Posterior vena cava (tissue), 2 donors: ENCODE measurements at places on chromosomes 16 and 17.

GRCh38 chr16:58096249-58096648 lies 32.9 kb downstream of the CFAP20 start:
- DNase-seq: peak; percentile 43

- no peak for DNase-seq
Observed at GRCh38 chr17:47980541-47980940, 9.6 kb downstream of the CDK5RAP3 start.

GRCh38 chr16:79850348-79850747 lies 249.8 kb upstream of the MAF start:
- no peak for DNase-seq

DNA sequence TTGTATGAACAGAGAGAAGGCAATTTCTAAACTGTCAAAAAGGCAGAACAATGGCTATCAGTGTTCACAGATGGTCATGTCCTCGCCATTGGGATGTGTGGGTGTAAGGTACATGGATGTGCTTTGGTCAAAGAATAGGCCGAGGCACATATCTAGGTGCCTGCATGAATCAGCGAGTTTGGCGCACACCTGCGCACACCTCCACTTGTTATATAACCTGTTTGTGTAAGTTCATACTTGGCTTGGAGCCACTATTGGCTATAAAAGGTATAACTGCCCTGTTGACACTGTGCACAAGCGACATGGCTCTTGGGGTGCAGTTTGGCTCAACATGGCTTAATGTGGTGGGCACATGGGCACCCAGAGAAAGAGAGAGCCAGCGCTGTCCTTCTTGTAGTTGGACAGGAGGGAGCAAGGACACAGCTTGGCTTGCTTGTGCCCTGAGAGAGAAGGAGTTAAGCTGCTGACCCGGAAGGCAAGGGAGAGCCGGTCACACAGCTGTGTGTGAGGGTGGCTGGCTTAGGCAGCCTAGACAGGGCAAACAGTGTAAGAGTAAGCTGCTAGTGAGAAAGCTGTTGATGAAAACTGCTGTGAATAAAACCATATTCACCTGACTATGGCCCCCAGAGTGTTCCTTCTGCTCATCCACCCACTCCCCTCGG lies 499.1 kb downstream of the KCNJ2 start:
- no peak for DNase-seq

- DNase-seq: peak; percentile 5
Observed at GRCh38 chr17:77807746-77808441, 150.6 kb upstream of the TNRC6C start.

DNA sequence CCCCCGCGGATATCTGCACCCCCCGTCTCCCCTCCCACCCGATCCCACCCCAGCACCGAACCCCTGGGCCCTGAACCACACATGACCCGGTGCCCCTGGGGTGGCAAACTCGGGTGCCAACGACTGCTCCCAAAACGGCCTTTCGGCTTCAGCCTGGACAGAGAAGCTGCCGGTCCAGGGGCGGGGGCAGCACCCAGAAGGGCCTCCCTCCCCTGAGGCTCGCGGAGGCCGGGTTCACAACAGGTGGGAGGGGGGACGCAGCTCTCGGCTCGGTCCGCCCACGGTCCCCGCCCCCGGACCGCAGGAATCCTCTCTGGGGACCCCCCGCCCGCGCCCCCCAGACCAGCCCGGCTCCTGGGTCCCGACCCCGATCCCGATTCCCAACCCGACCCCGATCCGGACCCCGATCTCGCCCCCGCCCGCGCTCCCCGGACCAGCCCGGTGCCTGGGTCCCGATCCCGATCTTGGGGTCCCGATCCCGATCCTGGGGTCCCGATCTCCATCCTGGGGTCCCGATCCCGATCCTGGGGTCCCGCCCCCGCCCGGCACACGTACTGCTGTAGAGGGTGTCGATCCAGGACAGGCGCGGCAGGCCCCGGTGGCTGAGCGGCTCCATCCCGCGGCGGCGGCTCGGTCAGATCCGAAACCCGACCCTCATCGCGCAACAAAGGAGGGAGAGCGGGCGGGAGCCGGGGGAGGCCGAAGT lies 516 bp downstream of the ABR start:
- DNase-seq: peak; percentile 83

DNA sequence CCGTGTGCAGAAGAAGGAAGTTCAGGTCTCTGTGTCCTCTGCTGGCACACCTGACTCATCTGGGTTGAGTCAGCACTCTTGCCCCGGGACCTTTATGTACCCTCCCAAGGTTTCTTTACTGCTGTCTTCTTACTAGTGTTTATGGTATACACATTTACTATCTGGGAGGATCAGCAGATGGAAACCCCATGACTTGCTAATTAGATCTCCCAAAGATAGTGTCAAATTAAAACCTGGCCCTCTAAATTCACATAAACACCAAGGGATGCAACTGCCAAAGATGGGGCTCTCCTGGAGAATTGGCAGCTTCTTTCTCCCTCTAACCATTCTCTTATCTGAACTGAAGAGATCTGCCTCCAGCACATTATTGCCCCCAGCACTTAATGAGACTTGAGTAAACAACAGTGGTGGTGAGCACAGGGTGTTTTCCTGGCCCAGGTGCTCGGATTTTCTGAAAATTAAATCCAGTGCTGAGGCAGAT lies 718.1 kb upstream of the SOX9 start:
- DNase-seq: no peak

- DNase-seq: no peak
Observed at GRCh38 chr17:75367312-75367711, 38.2 kb downstream of the GRB2 start.

- DNase-seq: peak; percentile 34
Observed at GRCh38 chr17:27402943-27403342, 53.3 kb upstream of the KSR1 start.

- DNase-seq: peak; percentile 62
Observed at GRCh38 chr16:86242244-86243122, 267.8 kb upstream of the FOXF1 start.

DNA sequence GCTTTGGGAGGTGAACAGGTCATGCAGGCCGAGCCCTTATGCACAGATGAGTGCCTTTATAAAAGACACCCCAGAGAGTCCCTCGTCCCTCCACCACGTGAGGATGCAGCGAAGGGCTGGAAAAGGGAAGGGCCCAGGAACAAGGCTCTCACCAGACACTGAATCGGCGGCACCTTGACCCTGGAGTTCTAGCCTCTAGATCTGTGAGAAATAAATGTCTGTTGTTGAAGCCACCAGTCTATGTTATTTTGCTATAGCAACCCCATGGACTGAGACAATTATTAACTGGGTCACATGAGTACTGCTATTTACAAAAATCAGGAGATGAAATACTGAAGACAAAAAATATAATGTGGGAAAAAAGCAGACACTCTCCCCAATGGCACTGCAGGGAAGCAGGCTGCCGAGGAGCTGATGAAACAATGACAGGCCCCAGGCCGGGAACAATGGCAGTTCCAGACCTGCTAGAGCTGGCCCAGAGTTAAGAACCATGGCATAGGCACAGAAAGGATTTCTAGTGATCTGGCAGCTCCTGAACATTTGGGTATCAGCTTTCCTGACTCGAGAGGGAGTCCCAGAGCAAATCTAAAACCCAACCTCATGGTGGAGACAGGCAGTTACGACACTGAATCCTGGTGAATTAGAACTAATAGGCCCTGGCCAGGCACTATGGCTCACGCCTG lies 17.8 kb upstream of the GGA2 start:
- DNase-seq: peak; percentile 45

GRCh38 chr17:44219616-44220212 lies at the start of gene UBTF:
Gene UBTF (minus strand): TSS chr17:44219675. CDS start chr17:44218229, 1,446 bp downstream.
- peak; percentile 89 for DNase-seq

DNA sequence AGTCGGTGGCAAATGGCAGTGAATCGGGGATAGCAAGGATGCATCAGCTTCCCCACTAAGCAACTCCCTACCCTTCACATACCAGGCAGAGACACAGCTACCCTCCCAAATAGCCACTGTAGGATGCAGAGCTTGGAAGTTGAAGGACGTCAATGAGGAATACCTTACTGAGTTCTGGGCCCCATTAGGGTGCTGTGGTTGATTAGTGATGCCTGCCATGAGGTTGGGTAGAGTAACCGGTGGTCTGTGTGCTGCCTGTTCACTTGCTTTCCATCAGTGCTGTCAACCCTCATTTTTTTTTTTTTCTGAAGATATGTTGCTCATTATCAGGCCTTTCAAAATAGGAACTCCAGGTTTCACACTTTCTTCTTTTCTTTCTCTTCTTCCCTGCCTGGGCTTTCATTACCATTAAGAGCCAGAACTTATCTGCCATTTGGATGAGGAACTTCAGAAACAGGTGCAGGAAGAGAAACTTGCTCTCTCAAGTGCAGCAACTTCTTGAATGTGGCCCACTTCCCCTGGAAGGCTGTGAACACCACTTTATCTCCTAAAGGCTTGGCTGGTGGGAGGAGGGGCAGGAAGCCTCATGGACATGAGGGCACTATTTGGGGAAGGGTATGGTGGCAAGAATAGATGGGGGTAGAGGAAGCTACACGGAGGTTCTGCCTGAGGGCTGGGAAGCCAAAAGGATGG lies 183.5 kb downstream of the NTN1 start:
- DNase-seq: no peak

GRCh38 chr17:2892305-2892971 lies 96.2 kb downstream of the RAP1GAP2 start:
- DNase-seq: no peak

GRCh38 chr17:73498886-73499554 lies 145.2 kb downstream of the SDK2 start:
- no peak for DNase-seq

DNA sequence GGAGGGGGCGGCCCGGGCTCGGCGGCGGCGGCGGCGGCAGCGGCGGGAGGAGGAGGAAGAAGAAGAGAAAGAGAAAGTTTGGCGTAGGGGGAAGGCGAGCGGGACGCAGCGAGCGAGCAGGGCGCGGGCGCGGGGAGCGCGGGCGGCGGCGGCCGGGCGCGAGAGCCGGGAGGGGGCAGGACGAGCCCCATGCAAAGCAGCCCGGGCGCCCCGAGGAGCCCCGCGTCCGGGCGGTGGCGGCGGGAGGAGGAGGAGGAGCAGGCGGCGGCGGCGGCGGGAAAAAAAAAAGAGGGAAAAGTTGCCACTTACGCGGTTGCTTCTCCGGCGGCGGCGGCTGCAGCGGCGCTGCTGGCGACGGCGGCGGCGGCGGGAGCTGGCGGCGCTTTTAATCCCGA lies 10.3 kb upstream of the ZFHX3 start:
- peak; percentile 85 for DNase-seq

- DNase-seq: no peak
Observed at GRCh38 chr17:81063106-81064093, 28.4 kb downstream of the BAIAP2 start.

GRCh38 chr17:11999696-12000095 lies 2.4 kb upstream of the ZNF18 start:
- DNase-seq: no peak

DNA sequence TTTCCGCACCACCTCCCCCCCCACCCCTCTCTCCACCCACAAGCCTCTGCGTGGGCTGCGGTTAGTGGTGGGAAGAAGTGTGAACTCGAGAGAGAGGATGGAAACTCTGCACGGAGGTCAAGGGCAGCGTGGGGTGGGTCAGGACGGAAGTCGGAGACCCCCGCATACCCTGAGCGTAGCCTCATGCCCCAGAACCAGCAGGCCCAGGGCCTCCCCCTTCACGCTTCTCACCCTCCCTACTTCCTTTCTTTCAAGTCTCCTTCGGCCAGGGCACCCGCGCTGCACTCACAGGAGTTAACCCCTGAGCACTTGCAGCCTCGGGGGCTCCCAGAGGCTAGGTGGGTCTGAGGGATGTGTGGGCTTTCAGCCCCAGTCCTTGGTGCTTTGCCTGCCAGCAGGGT lies 9.2 kb downstream of the TBKBP1 start:
- DNase-seq: peak; percentile 82

DNA sequence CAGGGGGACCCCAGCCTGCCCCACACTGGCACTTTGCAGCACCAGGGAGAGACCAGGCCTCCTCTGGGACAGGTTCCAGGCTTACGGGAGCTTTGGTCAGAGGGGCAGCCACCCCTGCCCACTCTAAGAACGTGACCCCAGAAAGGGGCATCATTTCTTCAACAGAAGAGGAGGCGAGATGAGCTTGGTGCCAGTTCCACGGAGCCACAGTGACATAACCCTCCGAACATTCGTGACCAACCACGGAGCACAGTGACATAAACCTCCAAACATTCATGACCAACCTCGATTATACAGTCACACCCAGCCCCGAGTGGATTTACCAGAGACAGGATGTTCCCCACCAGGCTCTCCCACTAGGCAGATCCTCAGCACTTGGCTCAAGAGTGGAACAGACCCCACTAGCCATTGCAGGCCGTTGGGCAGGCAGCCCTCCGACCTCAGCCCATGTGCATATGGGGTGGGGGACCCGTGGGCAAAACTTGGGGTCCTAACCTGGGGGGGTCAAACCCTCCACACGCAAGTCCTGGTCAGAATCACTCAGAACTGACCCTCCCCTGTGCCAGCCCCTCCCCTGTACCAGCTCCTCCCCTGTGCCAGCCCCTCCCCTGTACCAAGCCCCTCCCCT lies 112.9 kb downstream of the METRNL start:
- DNase-seq: peak; percentile 86

DNA sequence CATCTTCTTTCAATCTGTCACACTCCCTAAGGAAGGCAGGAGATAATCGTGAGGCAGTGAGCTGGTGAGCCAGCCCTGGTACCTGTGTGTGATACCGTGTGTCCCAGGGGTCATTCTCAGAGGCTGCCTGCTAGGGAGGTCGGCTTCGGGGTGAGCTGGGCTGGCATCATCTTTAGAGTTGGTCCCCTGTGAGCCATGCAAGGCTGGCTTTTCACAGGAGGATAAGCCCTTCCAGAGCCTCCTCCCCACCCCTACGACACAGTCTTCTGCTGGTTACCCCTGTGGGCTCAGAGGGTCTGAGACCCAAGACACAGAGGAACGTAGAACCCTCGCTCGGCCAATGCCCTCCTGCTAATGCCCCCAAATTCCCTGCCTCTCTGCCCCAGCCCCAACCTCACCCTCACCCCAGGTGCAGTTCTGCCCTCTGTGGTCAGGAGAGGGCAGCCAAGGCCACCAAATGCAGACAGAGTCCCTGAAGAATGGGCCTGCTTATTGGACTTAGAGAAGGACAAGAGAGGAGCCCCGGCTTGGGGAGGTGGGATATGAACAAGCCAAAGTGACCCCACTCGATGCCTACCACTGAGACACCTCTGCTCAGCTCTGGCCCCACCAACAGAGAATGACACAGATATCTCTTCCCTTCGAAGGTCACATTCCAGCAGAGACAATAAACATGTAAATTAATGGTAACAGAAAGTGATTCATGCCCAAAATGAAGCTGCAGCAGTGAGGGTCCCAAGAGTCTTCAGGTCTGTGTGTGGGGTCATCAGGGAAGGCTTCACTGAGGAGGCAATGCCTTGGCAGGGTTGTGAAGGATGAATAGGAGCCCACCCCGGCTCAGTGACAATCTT lies 80.8 kb upstream of the CCL1 start:
- DNase-seq: peak; percentile 10

- DNase-seq: no peak
Observed at GRCh38 chr17:5885336-5885735, 184.8 kb upstream of the WSCD1 start.
